Suppressor macrophage (primary cell): ENCODE measurements at places on chromosomes 4 and X.

DNA sequence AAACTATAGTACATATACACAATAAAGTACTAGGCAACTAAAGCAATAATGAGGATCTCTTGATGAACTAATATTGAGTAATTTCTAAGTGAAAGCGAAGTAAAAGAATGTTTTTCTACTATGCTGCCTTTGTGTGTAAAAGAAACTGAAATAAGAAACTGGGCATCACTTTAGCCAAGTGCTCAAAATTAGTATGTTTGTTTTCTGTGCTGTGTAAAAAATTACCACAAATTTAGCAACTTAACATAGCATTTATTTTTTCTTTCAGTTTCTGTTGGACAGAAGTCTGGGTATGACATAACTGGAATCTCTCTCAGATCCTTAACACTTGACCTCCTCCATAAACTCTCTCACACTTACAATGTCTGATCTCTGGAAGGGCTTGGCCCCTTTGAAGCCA, 687.1 kb upstream of the MAGEB2 start:
- DNase-seq = no peak

DNA sequence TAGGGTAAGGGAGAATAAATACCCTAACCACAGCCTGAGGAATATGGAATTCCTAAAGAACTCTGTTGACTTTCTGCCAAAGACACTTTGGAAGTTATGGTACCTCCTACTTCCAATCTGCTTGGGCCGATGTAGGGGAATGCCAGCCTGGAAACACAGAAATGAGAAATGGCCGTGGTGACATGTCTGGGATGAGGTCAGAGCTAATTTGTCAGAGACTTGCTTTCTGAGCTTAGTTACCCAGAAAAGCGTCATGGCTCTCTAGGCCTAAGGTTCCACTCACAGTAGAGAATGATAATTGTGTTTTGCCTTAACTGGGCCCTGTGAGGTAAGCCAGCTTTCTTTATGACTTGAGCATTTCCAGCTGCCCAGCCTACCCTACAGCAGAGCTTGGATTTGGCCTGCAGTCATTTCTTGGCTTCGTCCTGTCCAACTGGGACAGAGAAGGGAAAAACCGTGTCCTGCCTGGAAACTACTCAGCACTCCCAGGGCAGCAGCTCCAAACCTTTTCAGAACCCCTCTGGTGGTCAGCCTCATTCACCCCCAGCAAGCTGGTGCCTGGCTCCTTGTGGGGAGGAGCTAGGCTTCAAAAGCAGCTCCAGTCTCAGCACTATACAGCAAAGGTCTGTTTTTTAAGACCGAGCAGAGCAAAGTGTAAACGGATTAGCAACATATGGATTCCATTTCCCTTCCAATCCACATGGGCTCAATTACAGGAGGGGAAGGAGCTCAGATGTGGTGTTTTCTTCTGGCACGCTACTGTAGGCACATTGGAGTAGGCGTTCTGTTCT, 92.3 kb downstream of the RLIM start:
- no peak for DNase-seq

GRCh38 chr4:188109157-188109755, at the start of gene TRIML2:
TSS of gene TRIML2 (minus strand) at chr4:188109603. CDS start at chr4:188105368, 4,235 bp downstream.
- DNase-seq = no peak

DNA sequence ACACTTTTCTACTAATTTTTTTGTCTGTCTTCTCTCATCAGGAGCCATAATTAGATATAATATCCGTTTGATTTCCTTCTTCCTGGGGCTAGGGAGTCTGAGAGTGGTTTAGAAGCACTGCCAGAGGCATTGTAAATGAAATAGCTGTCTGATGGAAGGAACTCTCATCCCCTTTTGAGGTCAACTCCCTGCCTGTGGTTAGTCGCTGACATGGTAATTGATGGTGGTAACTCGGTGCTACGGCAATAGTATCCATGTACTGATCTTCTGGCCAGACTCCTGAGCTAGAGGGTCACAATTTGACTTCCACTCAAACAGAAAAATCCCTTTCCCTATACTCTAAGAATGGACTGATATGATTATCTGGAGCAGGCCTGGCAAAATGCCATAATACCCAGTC, 108.1 kb upstream of the TRPC5 start:
- DNase-seq = no peak

- no peak for DNase-seq
Measured at GRCh38 chr4:178173771-178174170, 731.5 kb upstream of the AGA start.

- DNase-seq = peak; percentile 43
Measured at GRCh38 chr4:190020790-190021717, 6.0 kb downstream of the FRG2 start.

GRCh38 chr4:95290702-95291101, 258.1 kb downstream of the UNC5C start:
- peak; percentile 6 for DNase-seq
